ENCODE measurements at places on chromosomes 12 and 14.

GRCh38 chr12:112664569-112664968 is 127.0 kb upstream of the RPH3A start:
- H3K36me3 ChIP-seq = no peaks in the 10 kb centered on the region
- DNase-seq = no peak
- H3K4me3 ChIP-seq = no peak overlapping the region

DNA sequence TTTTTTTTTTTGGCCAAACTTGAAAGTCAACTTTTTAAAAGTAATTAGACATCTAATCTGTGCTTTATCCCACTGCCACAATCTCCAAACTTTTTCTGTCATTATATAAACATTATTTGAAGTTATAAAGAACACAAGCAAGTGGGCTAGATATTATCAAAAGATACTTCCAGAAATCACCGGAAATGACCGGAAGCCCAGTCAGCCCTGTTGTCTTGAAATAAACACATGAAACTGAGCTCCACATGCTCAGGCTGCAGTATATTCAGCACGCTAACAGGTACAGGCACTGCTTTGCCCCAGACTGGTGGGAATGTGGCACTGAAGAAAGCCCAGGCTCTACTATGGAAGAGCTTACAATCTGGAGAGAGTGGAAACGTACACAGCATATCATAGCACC is 158.9 kb upstream of the PLEKHG7 start:
- peaks cover 42% of the 10 kb centered on the region for H3K4me1 ChIP-seq
- no peaks in the 10 kb centered on the region for H3K36me3 ChIP-seq
- no peaks in the 10 kb centered on the region for H3K27me3 ChIP-seq
- H3K27ac ChIP-seq = no peak overlapping the region

DNA sequence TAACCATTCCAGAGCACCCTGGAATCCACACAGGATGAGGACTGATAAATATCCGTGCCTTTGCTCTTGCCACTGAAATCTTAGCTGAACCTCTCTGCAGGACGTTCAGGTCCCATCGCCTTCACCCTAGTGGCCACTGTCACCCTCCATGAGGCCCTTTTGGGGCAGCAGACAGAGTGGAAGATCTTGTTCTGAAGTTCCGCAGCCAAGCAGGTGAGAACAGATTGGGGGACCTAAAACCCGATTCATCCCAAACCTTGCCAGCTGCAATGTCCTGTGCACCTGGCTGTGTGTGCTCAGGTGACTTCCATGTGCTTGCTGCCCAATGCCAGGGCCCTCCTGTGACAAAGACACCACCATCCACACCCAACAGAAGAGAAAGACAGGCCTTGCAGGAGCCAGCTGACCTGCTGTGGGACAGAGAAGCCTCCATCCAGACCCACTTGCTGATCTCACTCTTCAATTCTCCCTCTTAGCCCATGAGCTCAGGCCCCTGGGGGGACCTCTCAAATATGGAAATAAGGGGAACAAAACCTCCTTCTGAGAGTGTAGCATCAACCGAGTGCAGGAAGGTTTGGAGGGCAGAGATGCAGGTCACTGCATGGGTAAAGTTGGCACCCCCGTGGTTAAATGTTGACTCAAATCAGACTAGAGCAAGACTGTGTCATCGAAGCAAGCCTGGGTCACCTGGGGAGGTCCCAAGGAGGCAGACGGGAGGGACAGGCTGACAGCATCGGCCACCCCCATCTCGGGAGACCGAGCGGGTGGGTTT is 308.7 kb upstream of the DIO3 start:
- H3K4me1 ChIP-seq = peaks cover 15% of the 10 kb centered on the region
- no peak for DNase-seq
- H3K27me3 ChIP-seq = peaks cover 75% of the 10 kb centered on the region
- H3K4me3 ChIP-seq = no peak overlapping the region
- H3K36me3 ChIP-seq = peaks cover 5% of the 10 kb centered on the region

DNA sequence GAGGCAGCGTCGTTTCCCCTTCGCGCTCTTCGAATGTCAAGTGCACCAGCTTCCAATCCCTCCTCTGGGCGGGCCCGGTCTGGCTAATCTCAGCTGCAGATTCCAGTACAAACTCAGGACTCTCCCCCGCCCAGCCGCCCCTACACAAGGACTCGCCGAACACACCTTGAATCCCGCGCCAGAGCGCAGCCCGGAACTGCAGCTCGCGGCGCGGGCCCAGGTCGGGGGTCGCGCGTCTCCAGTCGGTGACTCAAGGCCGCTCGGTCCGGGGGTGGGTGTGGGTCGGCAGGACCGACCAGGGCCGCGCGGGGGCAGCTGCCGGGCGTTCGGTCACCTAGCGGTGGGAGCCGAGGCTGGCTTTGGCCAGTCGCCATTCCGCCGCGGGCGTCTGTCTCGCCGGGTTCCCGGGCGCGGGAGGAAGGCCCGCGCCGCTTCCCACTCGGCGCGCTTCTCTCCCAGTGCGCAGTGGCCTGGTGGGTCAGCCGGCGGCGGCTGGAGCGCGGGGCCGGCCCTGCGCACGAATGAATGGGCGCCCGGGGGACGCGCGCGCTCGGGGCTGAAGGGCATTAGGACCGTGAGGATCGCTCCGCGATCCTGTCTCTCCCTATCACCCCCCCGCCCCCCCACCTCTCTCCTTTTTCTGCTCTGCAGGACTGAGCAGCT is at the start of gene GALNT16:
Gene GALNT16 (plus strand): TSS at position 632 of the 663 bp plus-strand sequence. CDS start 133 bp downstream, outside the sequence.
- peaks cover 69% of the 10 kb centered on the region for H3K27me3 ChIP-seq
- peak within 1 kb of the TSS; percentile 50 for H3K4me3 ChIP-seq

DNA sequence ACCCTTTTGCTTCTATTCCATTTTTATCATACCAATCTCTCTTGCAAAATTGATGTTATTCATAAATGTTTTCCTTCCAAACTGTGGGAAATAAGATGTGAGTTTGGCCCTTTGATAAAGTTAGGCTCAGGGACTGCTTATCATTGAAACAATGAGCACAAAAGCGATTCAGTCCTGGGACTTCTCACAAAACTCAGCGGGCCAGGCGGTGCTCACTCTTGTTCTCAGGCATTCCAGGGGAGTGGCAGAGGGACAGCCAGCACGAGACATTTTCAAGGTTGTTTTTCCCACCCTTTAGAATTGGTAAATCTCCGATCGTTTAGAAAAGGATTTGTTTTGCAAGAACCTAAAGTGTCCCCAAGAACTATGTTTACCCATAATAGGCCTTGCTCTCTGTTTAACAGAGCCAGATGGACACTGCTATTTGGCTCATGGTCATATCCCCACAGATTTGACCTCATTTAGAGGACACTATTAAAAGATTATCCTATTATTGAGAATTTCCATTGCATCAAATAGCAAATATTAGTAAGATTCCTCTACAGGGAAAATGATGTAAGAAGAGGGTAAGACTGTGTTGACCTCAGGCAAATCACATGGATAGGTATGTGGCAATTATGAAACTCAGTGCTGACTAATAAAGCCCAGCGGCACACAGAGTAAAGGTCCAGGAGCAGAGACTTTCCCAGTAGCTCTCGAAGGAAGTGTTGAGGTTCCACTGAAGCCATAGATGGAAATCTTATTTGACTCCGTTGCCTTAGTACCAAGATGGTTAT is 102.7 kb upstream of the USP44 start:
- H3K27me3 ChIP-seq = peaks cover 12% of the 10 kb centered on the region
- H3K4me3 ChIP-seq = peak overlapping the region; percentile 7
- H3K4me1 ChIP-seq = peaks cover 6% of the 10 kb centered on the region
- peaks cover 11% of the 10 kb centered on the region for H3K36me3 ChIP-seq
- DNase-seq = no peak

GRCh38 chr14:95496111-95496681 is 20.3 kb downstream of the SYNE3 start:
- H3K27me3 ChIP-seq = no peaks in the 10 kb centered on the region
- peaks cover 50% of the 10 kb centered on the region for H3K4me1 ChIP-seq
- H3K4me3 ChIP-seq = peak overlapping the region; percentile 41
- peak overlapping the region; percentile 96 for H3K27ac ChIP-seq
- no peak for DNase-seq

DNA sequence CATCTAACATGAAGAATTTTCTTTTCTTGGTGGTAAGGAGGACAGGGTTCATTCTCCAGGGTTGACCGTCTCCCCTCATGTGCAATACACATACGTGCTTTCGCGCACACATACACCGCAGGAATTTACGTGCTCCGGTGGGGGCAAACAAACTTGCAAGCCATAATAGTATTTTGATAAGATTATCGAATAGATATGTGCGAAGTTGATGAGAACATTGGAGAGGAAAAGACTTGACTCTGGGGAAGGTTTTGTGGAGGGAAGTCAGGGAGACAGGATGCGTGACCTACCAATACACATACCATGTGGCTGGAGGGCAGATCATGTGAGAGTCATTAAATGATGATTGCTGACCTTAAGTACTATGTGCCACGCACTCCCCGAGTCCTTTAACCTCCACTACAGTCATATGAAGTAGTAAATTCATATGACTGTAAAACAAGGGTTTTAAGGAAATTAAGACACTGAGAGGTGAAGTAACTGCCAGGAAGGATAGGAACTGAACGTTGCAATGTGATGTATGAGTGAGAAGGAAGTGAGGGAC is 921 bp downstream of the RAD51B start:
- H3K27ac ChIP-seq = peak overlapping the region; percentile 90
- H3K4me1 ChIP-seq = peaks cover 24% of the 10 kb centered on the region
- H3K36me3 ChIP-seq = peaks cover 12% of the 10 kb centered on the region
- peak overlapping the region; percentile 98 for H3K4me3 ChIP-seq
- H3K27me3 ChIP-seq = no peaks in the 10 kb centered on the region

- H3K4me1 ChIP-seq = no peaks in the 10 kb centered on the region
- peaks cover 51% of the 10 kb centered on the region for H3K27me3 ChIP-seq
- H3K27ac ChIP-seq = no peak overlapping the region
- no peak overlapping the region for H3K4me3 ChIP-seq
- no peak for DNase-seq
- H3K36me3 ChIP-seq = peaks cover 2% of the 10 kb centered on the region
These were observed 8.2 kb downstream of the SLC22A17 start for GRCh38 chr14:23344481-23344880.

DNA sequence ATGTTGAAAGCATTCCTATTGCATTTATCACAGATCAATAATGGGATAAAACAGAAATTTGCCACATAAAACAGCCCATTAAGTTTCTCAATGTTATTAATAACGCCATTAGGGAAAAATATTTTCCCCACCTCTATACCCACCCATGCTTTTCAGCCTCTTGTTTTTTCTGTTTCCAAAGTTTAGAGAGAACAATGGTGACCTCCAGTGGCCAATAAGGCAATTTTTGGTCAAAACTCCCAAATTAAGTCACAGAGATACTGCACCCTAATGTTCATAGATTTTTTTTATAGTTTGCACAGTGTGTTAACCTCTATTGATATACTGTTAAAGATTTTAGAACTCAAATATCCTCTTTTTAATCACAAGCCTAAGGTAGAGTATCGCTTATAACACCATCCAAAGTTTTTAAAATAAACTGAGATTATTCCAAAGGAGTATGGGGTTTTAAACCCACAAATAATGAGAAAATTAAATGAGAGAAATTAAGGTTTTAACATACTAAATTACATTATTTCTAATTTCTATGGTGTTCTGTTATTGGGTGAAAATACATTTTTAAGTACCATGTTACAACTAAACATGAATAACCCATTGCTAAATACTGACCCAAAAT is 184.7 kb upstream of the DCN start:
- peaks cover 40% of the 10 kb centered on the region for H3K27me3 ChIP-seq
- H3K27ac ChIP-seq = no peak overlapping the region
- no peak for DNase-seq
- H3K36me3 ChIP-seq = no peaks in the 10 kb centered on the region
- H3K4me3 ChIP-seq = no peak overlapping the region

- peaks cover 18% of the 10 kb centered on the region for H3K36me3 ChIP-seq
- DNase-seq = no peak
- H3K27me3 ChIP-seq = no peaks in the 10 kb centered on the region
- peaks cover 71% of the 10 kb centered on the region for H3K4me1 ChIP-seq
- peak overlapping the region; percentile 81 for H3K4me3 ChIP-seq
These were observed 2.5 kb downstream of the DUSP6 start for GRCh38 chr12:89349814-89350213.

GRCh38 chr14:104158827-104159798 is 20.7 kb downstream of the KIF26A start:
- no peaks in the 10 kb centered on the region for H3K36me3 ChIP-seq
- H3K27me3 ChIP-seq = no peaks in the 10 kb centered on the region
- H3K4me3 ChIP-seq = no peak overlapping the region
- no peak for DNase-seq
- no peaks in the 10 kb centered on the region for H3K4me1 ChIP-seq

GRCh38 chr14:64970776-64971477 is 1.2 kb downstream of the RAB15 start:
- DNase-seq = no peak
- H3K27me3 ChIP-seq = no peaks in the 10 kb centered on the region
- peak overlapping the region; percentile 70 for H3K4me3 ChIP-seq
- H3K4me1 ChIP-seq = peaks cover 15% of the 10 kb centered on the region
- H3K36me3 ChIP-seq = peaks cover 6% of the 10 kb centered on the region
- no peak overlapping the region for H3K27ac ChIP-seq

DNA sequence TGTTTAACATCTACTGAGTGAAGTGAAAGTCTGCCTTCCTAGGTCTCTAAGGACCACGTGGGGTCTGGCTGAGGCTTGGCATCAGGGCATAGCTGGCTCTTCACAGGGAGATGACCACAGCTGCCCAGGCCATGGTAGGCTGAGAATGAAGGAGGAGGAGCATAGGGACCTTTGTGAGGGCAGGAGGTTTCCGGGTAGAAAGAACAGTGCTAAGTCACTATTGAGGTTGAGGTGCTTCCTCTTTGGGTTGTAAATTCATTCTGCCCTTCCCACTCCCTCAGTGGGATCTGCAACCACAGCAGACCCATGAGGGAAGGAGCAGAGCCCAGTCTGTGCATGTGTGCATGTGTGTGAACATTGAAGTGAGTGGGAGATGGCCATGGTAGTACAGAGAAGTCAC is 909.6 kb downstream of the VRK1 start:
- H3K36me3 ChIP-seq = peaks cover 9% of the 10 kb centered on the region
- H3K27ac ChIP-seq = peak overlapping the region; percentile 82
- DNase-seq = no peak
- no peaks in the 10 kb centered on the region for H3K27me3 ChIP-seq
- H3K4me3 ChIP-seq = peak overlapping the region; percentile 76

DNA sequence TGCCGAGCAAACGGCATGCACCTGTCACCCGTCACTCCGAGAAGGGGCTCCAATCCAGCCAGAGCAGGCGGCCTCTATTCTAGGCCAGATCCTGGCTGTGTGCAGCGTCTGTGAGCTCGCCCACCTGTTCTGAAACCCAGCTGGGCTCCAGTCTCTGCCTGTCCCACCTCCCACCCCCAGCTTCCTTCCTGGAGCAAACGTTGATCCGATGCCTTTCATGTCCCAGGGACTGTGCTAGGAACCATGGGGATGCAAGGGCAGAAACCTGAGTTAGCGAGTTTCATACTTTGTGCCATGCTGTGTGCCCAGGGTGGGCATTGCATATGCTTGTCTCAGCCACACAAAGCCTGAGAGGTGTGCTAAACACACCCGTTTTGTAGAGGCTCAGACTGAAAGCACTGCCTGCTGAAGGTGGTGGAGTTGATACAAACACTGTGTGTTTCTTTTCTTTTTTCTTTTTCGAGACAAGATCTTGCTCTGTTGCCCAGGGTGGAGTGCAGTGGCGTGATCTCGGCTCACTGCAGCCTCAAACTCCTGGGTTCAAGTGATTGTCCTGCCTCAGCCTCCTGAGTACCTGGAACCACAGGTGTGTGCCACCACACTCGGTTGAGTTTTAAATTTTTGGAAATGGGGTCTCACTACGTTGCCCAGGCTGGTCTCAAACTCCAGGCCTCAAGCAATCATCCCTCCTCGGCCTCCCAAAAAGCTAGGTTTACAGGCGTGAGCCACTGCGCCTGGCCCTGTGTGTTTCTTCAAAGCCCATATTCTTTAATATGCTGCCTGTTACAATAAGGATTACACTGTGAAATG is 84.1 kb upstream of the MED13L start:
- no peak for DNase-seq
- no peak overlapping the region for H3K27ac ChIP-seq
- no peak overlapping the region for H3K4me3 ChIP-seq
- peaks cover 29% of the 10 kb centered on the region for H3K4me1 ChIP-seq
- peaks cover 7% of the 10 kb centered on the region for H3K36me3 ChIP-seq
- H3K27me3 ChIP-seq = peaks cover 1% of the 10 kb centered on the region
